ENCODE measurements at places on chromosomes 7 and 10. TPM values are rescaled to one million over a fixed set of nuclear protein-coding genes. Genes with fewer than 3 reads are reported as not detected.

FFAR4 gene
- total RNA-seq = not detected

GPNMB gene
- 0.28 TPM for total RNA-seq

CRYGN gene
- total RNA-seq = 0.35 TPM

LLCFC1 gene
- not detected for total RNA-seq

Data from activated CD4-positive, alpha-beta memory T cell treated with anti-CD3 and anti-CD28 coated beads, Interleukin-2, amount 10 ng/mL, durations not matched to agents 7 days and 5 days (primary cell).